ENCODE measurements at places on chromosomes 6 and 20.

GRCh38 chr6:11848852-11849731 lies 70.5 kb upstream of the ADTRP start:
- peak; percentile 82 for DNase-seq

DNA sequence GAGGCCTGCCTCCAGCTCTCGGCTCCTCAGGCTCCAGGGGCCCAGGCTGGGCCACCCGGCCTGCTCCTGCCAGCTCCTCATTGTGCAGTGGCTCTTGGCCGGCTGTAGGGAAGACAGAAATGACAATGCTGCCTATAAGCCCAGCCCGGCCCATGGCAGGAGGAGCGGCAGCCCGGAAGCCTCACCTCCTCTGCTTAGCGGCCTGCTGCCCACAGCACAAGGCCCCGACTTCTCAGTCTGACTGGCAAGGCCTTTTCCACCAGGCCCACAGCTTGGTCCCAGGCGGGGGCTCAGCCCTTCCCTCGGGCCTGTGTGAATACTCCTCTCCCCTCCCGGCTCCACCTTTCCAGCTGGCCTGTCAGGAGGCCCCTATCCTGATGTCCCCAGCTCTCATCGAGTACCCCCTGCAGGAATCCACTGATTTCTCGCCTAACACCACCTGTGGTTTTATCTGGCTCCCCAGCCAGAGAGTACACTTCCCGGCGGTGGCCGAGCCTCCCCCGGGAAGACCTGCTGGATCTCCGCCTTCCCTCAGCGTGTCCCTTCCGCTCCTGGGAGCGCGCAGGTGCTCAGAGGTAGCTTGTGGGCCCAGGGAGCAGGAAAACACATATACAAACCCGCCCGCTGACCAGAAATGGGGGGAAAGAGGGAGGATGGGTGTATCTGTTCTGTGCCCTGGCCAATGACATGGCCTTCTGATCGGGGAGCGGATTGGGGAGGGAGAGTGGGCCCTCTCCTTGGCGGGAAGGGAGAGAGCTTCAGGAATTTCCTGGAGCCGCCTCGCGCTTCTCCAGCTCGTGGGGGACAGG lies 963 bp downstream of the DDRGK1 start:
- DNase-seq, result no peak

DNA sequence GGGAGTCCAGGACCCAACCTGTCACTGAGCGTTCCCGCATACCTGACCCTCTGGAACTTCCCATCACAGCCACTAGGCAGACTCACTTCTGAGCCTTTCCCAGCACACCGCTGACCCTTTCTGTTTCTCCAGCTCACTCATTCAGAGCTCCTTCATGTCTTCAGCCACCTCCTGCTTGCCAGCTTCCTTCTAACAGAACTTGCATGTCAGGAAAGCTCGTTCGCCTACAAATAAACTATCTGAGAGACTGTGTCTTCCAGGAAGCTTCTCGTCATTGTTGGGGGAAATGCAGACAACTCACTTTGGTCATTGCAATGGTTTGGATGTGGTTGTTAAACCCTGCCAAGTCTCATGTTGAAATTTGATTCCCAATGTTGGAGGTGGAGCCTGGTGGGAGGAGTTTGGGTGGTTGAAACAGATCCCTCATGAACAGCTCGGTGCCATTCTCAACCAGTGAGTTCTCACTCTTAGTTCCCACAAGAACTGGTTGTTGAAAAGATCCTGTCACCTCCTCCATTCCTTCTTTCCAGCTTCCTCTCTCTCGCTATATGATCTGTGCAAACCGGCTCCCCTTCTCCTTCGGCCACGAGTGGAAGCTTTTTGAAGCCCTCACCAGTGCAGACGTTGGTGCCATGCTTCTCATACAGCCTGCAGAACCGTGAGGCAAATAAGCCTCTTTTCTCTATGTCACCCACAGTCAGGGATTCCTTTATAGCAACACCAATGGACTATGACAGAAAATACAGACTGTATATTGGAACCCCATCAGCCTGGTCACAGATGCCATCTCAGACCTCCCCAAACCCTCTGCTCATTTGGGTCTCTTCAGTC lies 1.4 kb upstream of the MUC21 start:
- peak; percentile 77 for DNase-seq

DNA sequence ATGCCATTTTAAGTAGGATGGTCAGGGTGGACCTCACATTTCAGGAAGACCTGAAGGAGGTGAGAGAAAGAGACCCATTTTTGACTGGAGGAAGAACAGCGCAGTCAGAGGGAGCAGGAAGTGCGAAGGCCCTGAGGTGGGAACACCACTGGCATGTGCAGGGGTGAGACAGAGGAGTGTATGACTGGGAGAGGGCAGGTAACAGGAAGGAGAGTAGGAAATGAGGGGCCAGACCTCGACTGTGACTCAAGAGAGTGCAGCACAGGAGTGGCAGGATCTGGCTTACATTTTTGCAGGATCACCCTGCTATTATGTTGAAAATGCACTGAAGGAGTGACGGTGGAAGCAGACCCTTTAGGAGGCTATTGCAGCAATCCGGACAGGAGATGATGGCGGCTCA lies 117.7 kb upstream of the CDYL start:
- no peak for DNase-seq

- DNase-seq, result no peak
Observed at GRCh38 chr6:46795816-46796215, 2.6 kb downstream of the MEP1A start.

- DNase-seq, result no peak
Observed at GRCh38 chr6:82507112-82507511, 143.5 kb downstream of the TPBG start.

DNA sequence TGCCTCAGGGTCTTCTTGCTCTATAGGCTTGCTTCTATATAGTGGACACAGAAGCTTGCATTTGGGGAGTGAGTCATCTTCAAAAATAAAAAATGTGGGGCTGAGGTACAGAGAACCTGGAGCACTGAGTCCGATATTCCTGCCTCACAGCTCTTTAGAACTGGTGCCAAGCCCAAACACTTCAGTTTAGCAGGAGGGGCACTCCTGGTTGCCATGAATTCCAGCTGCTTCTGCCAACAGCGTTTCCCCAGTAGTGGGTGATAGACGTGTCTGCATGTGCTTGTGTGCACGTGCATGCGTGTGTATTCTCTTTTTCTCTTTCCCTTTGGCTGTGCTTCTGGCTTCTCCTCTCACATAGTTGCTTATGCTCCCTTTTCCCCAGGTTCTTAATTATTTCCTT lies 11.9 kb downstream of the DNPH1 start:
- no peak for DNase-seq

GRCh38 chr20:47660602-47660905 lies 124.7 kb downstream of the SULF2 start:
- no peak for DNase-seq

DNA sequence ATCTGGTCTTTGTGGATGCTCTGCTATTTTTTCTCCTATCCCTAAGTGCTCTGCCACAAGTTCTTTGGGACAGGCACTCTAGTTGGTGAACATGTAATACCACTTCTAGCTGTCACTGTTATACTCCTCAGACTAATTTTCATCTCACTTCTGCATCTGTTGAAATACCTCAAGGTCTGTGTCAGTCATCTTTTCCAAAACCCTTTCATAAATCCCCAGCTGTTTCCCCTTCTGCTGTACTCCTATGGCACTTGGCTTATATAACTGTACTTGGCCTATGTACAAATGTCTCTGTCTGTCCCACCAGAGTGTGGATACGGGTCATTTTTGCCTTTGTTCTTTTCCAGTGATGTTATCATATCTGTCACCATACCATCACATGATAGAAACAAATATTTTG lies 124.2 kb downstream of the FHL5 start:
- no peak for DNase-seq

DNA sequence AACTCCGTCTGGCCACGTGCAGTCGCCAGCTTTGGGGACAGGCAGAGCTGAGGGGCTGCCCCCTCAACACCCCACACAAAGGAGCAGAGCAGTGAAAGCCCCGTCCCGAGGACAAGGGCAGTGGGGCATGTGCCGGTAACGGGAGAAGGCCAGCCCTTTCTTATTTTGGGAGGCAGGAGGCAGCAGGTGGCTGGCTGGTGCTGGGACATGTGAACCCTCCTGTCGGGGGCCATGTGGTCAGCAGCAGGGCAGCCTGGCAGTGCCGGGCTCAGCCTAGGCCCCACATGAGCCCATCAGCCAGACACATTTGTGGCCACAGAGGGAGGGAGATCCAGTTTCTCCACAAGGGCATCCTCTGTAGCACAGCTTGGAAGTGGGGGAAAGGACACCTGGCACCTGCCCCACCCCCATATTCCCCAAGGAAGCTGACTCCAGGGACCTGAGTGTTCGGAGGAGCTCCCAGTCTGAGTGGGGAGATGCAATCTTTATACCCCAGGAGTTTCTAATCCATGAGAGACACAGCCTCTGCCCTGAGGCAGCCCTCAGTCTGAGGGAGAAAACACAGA lies 137.6 kb downstream of the MRPL14 start:
- DNase-seq, result no peak

- no peak for DNase-seq
Observed at GRCh38 chr6:107656883-107657282, 167.0 kb downstream of the SOBP start.

DNA sequence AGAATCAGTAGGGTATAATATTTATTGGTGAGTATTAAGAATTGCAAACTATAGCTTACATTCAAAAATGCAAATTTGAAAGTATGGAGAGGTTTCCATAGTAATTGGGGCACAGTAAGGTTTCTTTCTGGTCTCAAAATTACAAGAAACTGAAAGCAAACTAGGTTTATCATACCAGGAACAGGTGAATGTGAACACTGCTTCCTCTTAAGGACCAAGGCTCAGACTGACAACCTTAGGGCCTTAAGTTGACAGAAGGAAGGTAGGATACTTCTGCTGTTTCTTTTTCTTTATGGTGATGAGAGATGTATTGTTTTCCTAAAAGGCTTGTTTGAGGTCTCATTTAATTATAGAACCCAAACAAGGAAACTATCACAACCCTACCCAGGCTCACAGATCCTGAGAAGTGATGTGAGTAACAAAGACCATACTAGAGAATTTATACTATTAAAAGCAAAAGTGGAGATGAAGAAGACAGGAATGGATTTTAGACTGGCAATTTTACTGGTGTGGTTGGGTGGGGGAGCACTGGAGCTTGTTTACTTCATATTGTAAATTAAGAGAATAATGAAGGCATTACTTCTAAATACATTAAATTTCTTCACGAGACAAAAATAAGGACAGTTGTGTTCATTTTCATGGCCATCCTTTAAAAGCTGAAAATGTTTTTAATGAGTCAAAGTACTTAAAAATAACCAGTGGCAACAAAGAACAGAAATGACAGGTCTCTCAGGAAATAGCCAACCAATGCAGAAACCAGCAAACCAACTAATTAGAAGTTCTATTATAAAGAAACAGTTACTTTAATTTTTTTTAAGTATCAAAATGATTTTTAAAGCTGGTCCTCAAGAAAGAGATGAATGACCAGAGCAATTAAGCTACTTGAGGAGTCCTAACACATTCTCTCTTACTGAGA lies 21.3 kb downstream of the STAU1 start:
- no peak for DNase-seq

DNA sequence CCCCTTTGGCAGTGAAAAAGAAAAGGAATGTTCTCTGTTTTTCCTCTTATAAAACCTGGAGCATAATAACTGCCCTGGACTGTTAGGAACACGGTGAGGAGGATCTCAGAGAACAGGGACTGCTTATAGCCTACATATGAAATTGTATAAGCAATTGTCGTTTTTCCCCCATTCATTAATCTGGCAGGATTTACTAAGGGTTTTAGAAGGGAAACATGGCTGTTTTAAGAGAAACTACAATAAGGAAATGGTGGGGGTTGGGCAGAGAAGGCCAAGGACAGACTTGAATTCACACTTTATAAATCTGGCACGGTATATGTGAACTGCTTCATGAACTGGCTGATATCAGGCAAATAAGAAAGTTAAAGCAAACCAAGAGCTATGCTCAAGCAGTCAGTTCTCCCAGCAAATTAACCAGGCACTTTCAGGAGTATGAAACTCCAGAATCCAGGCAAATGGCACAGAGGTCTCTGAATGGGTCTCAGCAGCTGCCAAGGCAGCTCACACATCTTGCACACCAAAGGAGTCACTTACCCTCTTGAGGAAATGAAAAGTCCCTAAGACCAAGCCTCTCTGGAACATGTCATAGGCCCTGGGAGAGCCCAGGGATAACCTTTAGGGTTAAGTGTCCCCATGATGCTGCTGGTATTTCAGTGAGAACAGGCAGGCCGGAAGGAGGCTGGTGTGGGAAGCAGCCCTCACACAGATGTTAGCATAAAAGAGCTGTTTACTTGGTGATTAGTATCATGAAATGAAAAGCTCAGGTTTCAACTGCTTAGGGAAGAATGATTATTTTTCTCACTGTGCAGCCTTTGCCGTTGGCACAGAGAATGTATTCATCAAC lies 260.5 kb upstream of the MARCKS start:
- no peak for DNase-seq

- peak; percentile 18 for DNase-seq
Observed at GRCh38 chr6:79546186-79546585, 9.0 kb upstream of the LCA5 start.

- DNase-seq, result no peak
Observed at GRCh38 chr20:15491575-15491974, 1081.7 kb downstream of the KIF16B start.

DNA sequence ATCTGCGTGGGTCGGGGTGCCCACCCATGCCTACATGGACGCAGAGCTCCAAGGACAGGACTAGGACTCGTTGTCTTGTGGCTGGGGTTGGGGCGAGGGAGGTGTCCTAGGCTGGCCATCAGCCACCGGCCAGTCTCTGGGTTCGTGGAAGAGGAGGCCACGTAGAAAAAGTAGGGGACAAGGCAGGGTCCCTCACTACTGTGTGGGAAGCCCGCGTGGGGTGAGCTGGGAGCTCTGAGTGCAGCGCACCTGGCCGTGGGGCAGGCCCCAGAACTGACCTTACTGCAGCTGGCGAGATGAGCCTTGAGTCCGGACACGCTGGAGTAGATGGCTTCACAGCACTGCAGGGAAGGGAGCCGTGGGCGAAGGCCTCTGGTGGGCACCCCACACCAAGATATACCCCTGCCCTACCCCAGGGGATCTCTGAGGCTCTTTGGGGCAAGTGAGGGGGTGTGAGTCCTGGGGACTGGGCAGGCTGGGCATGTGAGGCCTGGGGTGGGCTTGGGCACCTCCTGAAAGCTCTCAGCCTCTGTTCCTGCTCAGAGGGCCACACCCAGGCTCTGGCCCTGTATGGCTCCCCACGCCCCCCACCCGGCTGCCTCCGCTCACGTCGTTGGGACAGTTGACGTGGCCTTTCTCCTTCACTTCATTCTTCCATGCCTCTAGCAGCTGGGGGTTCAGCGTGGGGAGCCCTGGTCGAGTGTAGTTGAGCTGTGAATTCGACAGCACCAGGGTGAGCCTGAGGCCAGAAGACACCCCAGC lies 5.6 kb upstream of the UCKL1 start:
- DNase-seq, result no peak

- DNase-seq, result no peak
Observed at GRCh38 chr20:52404671-52405070, 213.1 kb upstream of the ZFP64 start.

- DNase-seq, result no peak
Observed at GRCh38 chr20:45044601-45045000, 56.3 kb downstream of the KCNS1 start.

DNA sequence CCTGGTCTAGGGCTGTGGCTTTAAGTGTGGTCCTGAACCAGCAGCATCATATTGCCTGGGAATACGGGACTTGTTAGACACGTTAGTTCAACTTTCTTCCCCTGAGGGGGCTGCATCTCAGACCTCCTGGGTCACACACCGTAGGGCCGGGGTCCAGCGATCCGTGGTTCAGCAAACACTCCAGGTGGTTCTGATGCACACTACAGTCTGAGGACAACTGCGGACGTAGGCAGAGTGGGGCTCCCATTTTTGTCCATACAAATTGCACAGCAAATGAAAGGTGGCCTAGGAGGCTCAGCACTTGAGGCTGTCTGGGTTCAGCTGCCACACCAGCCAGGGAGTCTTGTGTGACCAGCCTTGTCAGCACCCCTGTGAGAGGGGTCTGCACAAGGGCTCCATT lies 233.1 kb downstream of the QKI start:
- no peak for DNase-seq

All from kidney glomerular epithelial cell (primary cell).